Hair follicle dermal papilla cell (primary cell): ENCODE measurements at places on chromosomes 4 and X. TPM values are rescaled to one million over a fixed set of nuclear protein-coding genes. Genes with fewer than 3 reads are reported as not detected.

TLL1 gene
- 0.97 and 1.5 TPM in 2 replicates for total RNA-seq

DUSP21 gene
- not detected in 2 replicates for total RNA-seq

UVSSA gene
- total RNA-seq: 16.6 and 36.3 TPM in 2 replicates

REPS2 gene
- 2.6 and 3.8 TPM in 2 replicates for total RNA-seq

XPNPEP2 gene
- total RNA-seq: 6.0 and 9.9 TPM in 2 replicates

WWC2 gene
- 40.4 and 40.6 TPM in 2 replicates for total RNA-seq

ANOS1 gene
- total RNA-seq: 0.12 and 0.49 TPM in 2 replicates

GAGE1 gene
- not detected in 2 replicates for total RNA-seq

SPON2 gene
- 226 and 238 TPM in 2 replicates for total RNA-seq

PLK4 gene
- total RNA-seq: 1.6 and 1.8 TPM in 2 replicates

ADH7 gene
- 0.24 and 2.1 TPM in 2 replicates for total RNA-seq

GRIA2 gene
- not detected in 2 replicates for total RNA-seq

C4orf51 gene
- total RNA-seq: not detected in 2 replicates

ETNPPL gene
- total RNA-seq: 0.36 and 0.49 TPM in 2 replicates

PLA2G12A gene
- total RNA-seq: 14.9 and 29.0 TPM in 2 replicates

BDH2 gene
- 40.2 and 41.5 TPM in 2 replicates for total RNA-seq

PNMA6A gene
- 2.4 and 4.4 TPM in 2 replicates for total RNA-seq

TRAPPC2 gene
- total RNA-seq: 25.3 and 28.8 TPM in 2 replicates

MTMR8 gene
- total RNA-seq: 0.97 and 1.2 TPM in 2 replicates

VCX gene
- not detected in 2 replicates for total RNA-seq

TBX22 gene
- not detected in 2 replicates for total RNA-seq

MAD2L1 gene
- 1.6 and 1.9 TPM in 2 replicates for total RNA-seq

AREG gene
- total RNA-seq: 0.32 and 0.49 TPM in 2 replicates

SH3TC1 gene
- 0.36 and 0.81 TPM in 2 replicates for total RNA-seq

ANKRD50 gene
- 41.2 and 49.2 TPM in 2 replicates for total RNA-seq

GUCY2F gene
- total RNA-seq: under 0.01 TPM in 1 of 2 replicates, not detected in the other

SUPT20HL1 gene
- under 0.01 TPM in 1 of 2 replicates, not detected in the other for total RNA-seq

CYBB gene
- not detected in 2 replicates for total RNA-seq

HSFX4 gene
- not detected in 2 replicates for total RNA-seq

SCOC gene
- 46.6 and 57.0 TPM in 2 replicates for total RNA-seq

THAP9 gene
- 5.0 and 5.7 TPM in 2 replicates for total RNA-seq

KIAA0232 gene
- 32.8 and 39.9 TPM in 2 replicates for total RNA-seq

GATA1 gene
- not detected in 2 replicates for total RNA-seq

NSUN7 gene
- 0.73 and 1.5 TPM in 2 replicates for total RNA-seq

WAS gene
- 0.36 TPM in 1 of 2 replicates, not detected in the other for total RNA-seq

FGFBP1 gene
- total RNA-seq: not detected in 2 replicates

SHOX gene
- total RNA-seq: not detected in 2 replicates

BMP3 gene
- total RNA-seq: 0.12 and 0.16 TPM in 2 replicates

TRIML1 gene
- not detected in 2 replicates for total RNA-seq

AFF1 gene
- total RNA-seq: 32.1 and 35.0 TPM in 2 replicates

SSX4 gene
- total RNA-seq: not detected in 2 replicates

TRO gene
- total RNA-seq: 21.0 and 24.2 TPM in 2 replicates

PPP1R2C gene
- not detected in 2 replicates for total RNA-seq

P2RY4 gene
- 0.32 TPM in 1 of 2 replicates, not detected in the other for total RNA-seq

ATXN3L gene
- total RNA-seq: not detected in 2 replicates

YIPF7 gene
- not detected in 2 replicates for total RNA-seq

C4orf17 gene
- not detected in 2 replicates for total RNA-seq

GAB3 gene
- total RNA-seq: 0.12 and 0.65 TPM in 2 replicates

GNRHR gene
- total RNA-seq: not detected in 2 replicates

FOXP3 gene
- total RNA-seq: not detected in 2 replicates

LANCL3 gene
- total RNA-seq: 0.24 and 0.32 TPM in 2 replicates

RPS6KA6 gene
- total RNA-seq: 4.0 and 4.1 TPM in 2 replicates

KIF4A gene
- 1.5 and 2.3 TPM in 2 replicates for total RNA-seq

MGARP gene
- total RNA-seq: 14.9 and 58.0 TPM in 2 replicates

ACE2 gene
- total RNA-seq: not detected in 2 replicates

GPR50 gene
- total RNA-seq: not detected in 2 replicates
